Neural crest cell (in vitro differentiated cells): ENCODE measurements at places on chromosomes 13 and 19.
A peak's percentile ranks its signal among the peaks of the same experiment; 100 is the strongest.

DNA sequence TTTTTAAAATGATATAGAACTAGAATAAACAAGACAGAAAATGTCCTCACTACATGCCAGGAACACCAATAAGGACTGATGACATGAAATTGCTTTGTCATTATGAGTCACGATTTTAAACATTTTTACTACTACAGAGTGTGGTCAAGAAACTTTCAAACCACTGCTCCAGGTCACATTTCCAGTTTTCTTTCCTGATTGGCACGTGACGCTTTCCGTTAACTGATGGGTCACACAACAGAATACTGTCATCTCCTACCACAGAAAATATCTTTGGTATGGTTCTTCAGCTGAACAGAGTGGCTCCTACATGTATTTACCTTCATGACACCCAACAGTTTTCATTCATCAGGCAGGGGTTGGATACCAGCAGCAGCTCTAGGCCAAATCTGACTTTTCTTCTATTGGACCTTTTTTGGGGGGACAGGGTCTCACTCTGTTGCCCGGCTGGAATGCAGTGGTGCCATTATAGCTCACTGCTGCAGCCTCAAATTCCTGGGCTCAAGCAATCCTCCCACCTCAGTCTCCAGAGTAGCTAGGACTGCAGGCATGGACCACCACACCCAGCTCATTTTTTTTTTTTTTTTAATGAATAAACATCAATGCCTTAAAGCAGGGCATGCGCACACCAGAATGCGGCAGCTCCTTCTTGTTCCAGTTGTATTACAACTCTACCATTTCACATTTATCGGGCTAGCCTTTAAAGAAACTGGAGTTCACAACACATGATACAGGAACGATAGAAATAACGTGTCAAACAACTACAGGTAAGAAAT is 147.4 kb downstream of the RNF17 start:
- DNase-seq = no peak

DNA sequence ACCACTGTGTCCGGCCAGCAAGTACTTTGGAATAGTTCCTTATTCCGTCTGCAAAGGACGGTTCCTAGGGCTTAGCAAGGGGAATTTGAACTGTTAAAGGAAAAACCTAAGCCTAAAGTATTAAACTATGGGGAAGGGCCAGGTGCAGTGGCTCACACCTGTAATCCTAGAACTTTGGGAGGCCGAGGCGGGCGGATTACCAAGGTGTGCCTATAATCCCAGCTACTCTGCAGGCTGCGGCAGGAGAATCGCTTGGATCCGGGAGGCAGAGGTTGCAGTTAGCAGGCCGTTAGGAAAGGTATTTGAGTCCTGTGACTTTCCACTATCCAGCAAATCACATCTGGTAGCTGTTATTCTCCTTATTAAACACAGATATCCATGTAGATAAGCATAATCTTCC is 9.4 kb upstream of the RAB20 start:
- no peak for DNase-seq

- no peak for DNase-seq
These were observed 60.5 kb downstream of the COL4A2 start for GRCh38 chr13:110367620-110368019.

- peak; percentile 38 for DNase-seq
These were observed 24.2 kb upstream of the C1QTNF9B start for GRCh38 chr13:23921451-23921888.

DNA sequence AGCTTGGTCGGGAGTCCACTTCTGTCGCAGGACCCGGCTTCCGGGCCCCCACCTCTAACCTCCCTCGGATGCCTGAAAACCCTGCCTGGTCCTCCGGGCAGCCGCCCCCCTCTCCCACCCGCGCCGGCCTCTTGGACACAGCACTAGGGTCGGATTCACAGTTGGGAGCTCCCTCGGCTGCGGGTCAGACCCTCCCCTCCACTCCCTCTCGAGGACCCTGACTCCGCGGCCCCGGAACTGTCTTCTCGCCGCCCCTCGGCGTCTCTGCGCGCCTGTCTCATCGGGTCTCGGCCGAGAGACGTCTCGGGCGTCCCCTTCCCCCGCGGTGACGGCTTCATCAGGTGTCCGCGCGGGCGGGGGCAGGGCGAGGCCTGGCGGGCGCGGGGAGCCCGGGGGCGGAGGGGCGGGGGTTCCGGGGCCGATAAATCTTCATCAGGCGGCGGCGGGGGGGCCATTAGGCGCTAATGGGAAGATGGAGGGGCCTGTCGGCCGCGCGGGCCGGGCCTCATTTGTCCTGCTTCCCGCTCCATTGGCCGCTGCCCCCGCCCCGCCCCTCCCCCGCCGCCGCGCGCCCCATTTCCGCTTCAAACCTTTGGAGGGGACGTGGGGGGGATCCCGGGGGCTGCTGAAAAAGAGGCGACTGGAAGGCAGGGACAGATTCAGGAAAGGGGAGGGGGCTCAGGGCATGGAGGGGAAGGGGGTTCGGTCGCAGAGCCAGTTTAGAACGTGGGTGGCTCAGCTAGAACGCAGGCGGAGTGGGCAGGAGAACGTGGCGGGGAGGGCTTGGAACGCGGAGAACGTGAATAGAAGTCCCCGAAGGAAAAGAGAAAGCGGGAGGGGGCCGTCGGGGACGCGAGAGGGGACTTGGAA is 11.8 kb upstream of the ERFL start:
- peak; percentile 49 for DNase-seq

DNA sequence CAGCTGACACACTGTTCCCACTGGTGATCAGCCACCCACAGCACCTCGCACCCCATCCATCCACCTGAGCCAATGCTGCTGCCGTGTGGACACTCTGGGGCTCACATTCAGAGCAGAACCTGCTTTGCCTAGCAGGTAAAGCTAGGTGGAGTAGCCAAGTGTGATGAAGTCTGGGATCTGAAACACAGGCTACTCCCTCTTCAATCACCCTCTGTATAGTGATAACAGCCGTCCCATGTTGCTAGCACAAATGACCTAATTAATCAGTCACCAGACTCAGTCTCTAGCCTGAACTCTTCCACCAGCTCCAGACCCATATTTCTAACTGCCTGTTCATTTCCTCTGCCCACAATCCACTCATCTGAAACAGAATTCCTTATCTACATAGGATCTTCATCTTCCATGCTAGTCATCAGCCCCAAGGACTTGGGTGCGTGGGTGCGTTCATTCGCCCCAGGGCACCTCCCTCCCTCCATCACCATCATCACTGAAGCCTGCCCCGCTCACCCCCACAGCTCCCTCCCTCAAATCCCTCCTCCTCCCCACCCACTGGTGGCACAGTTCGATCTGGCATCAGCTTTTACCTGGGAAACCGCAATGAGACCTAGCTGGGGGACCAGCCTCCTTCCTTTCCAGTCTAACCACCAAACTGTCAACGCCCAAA is 19.8 kb downstream of the STK24 start:
- DNase-seq = no peak

DNA sequence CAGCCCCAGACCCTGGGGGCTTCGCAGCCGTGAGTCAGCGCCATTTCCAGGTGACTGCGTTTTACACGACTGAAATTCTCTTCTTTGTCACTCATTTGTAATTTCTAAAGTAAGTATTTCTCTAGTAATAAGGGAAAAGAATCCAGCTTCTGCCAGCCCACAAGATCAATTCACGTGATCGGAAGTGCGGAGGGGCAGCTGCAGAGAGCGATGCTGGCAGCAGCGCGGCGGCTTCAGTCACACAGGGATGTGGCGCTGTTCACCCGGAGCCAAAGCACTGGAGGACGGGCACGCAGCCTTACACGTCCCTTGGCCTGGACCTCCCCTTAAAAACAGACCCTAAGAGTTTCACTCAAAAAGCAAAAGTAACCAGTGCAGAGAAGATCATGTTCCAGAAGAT is 18.4 kb downstream of the GRTP1 start:
- no peak for DNase-seq

GRCh38 chr13:103349211-103349980 is 283.2 kb upstream of the SLC10A2 start:
- DNase-seq = no peak

DNA sequence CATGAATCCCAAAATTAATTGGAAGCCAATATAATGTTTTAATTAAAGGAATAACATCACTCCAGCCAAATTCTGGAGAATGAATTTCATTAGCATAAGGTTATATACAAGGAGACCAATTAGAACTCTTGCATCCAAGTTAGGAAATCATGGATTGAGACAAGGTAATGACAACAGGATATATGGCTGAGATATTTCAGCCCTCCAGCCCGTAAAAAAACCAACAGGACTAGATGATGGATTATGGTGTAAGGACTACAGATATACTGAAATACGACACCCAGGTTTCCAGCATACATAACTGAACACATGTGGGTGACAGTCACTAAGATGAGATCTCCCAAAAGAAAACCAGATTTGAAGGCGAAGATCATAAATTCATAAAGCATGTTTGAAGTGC is 56.5 kb downstream of the TSC22D1 start:
- no peak for DNase-seq

- DNase-seq = peak; percentile 79
These were observed 2.8 kb downstream of the GIPR start for GRCh38 chr19:45670670-45671453.

GRCh38 chr19:53333066-53333462 is 485 bp upstream of the ZNF845 start:
- DNase-seq = peak; percentile 40

DNA sequence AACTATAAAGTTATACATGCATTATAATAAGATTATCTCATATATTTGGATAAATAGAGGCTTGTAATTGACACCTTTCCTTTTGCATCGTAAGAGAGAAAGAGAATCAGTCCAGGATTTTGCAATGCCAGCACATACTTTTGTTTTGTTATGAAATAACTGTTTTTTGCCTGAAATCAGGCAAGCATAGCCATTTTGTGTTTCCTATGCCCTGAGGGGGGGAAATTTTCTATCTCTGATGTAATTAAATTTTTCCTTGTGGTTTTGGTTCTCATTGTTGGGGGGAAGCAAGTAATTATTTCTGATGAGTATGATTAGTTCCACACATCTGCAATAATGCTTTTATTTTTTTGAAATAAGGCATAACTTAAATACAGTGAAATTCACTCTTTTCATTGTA is 229.4 kb downstream of the NDFIP2 start:
- DNase-seq = no peak
